T-helper 1 cell (primary cell): ENCODE measurements at places on chromosomes 6 and 20.

- DNase-seq = no peak
These were observed 669 bp upstream of the TMEM30A start for GRCh38 chr6:75285283-75285639.

DNA sequence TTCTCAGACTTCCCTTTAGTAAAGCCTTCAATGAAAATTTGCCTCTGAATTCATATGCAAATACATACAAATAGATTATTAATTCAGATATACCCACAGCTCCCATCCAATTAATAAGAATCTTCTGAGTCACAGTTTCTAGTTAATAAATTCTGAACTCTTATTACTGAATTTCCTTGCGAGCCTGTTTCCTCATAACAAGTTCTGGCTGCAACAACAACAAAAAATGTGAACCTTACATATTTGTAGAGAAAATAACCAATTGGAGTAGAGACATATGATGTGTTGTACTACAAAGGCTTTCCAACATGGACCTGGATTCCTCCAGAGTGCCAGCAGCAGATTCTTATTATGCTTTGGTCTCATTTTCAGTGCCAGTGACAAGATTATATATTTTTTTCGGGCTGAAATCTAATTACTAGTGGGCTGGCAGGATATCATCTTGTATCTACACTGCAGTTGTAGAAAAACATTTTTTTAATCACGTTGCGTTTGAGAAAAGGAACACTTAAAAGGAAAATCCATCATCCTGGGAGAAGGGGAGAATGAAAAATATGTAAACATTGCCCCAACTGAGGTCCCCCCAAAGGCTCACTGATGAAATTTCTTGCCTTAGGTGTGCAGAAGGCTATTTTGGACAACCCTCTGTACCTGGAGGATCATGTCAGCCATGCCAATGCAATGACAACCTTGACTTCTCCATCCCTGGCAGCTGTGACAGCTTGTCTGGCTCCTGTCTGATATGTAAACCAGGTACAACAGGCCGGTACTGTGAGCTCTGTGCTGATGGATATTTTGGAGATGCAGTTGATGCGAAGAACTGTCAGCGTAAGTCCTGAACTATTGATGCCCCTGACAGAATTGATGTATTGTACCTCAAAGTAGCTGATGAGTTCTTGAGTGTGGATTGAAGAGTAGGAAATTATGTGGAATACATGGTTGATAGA, 404.6 kb downstream of the LAMA2 start:
- DNase-seq = no peak

- no peak for DNase-seq
These were observed 715.9 kb upstream of the POU3F2 start for GRCh38 chr6:98118397-98119045.

DNA sequence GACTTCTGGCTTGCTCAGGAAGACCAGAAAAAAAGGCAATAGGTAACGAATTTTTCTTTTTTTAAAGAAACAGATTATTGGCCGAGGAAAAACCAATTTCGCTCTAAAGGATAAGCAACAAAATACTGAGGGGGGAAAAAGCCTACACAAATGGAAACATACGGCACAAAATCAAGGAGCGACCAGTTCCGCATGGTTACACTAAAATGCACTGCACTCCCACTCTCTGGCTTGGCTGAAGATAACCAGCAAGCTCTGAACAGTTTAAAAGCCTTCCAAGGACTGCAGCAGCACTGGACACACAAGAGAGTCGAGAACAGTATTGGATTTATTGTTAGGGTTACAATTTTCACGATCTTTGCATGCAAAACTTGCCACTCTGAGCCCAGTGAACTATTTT, 881 bp upstream of the MAP7 start:
- no peak for DNase-seq

GRCh38 chr20:41165001-41165882, 27.9 kb downstream of the PLCG1 start:
- DNase-seq = no peak

DNA sequence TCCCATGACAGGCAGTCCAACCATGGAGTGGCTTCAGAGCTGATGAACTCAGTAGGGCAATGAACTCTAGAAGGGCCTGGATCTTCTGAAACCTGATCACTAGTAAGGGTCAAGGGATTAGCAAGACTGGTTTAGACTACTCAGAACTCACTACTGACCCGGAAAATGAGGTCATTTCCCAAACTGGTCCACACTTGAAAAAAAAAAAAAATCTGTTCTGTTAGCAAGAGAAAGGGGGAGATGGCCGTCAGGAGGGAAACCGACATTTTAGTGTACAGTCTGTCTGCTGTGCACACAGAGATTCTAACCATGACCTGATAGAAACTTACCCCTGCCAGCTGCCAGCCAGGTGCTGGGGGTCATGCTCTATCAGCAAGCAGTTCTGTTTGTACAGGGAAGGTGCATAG, 262.4 kb upstream of the AGPAT4 start:
- no peak for DNase-seq

DNA sequence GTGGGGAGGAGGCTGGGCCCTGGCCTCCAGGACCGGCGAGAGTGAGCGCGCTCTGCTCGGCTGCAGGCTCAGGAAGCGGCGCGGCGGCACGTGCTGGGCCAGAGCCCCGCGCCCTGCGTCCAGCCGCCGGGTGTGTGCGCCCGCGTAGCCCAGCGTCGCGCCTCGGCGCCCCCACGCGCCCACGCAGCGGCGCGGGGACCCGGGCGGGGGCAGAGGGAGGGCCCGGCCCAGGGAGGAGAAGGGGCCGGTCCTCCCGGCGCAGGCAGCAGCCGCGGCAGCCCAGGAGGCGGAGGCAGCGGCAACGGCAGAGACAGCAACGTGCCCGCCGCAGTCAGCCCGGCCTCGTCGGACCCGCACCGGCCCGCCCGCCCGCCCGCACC, at the start of gene EYA2:
TSS of gene EYA2 (plus strand) at position 265 of the 380 bp plus-strand sequence. CDS start 95,168 bp downstream, outside the sequence.
- DNase-seq = no peak

- no peak for DNase-seq
These were observed 12.9 kb downstream of the SNPH start for GRCh38 chr20:1278993-1279392.

GRCh38 chr20:25637247-25637646, 13.4 kb upstream of the NANP start:
- DNase-seq = no peak

GRCh38 chr6:154991207-154991606, 3.9 kb upstream of the TIAM2 start:
- DNase-seq = no peak
